Central memory CD8-positive, alpha-beta T cell (primary cell): ENCODE measurements at places on chromosomes 2 and 18.

GRCh38 chr2:120433816-120434290 is 87.9 kb downstream of the INHBB start:
- DNase-seq = no peak

DNA sequence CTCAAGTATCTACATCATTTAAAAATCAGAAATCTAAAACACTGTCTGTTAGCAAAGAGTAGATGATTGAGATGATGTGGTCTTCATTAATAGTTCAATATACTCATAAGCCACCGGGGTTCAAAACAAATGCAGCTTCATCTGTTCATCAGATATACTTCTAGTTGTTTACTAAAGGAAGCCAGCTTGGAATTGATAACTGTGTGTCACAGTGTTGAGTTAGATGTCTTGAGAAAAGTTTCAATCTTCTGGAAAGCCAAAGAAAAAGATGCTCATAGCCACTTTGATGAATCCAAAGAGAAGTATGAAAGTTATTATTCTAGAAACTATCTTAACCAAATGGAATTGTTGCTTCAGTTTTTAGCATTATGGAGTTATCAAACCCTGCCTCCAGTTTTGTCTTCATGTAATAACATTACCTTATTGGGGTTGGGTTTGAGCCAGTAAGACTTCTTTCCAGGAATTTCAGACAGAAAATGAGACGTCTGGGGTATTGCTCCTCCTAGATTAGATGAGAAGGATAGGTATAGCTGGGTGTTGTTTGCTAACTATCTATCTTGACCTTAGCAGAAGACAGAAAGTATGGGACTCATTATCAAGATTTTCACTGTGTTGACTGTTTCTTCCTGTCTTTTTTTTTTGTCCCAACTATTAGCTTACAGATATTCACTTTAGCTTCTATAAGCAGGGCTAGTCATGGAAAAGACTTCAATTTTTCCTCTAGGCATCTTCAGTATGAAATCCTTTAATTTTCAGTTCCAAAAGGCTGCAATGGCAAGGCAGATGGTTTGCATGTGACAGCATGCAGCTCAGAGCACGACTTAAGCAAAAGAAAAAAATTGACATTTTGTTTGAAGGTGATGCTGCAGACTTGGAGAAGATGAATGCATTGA is 66.5 kb downstream of the LNPK start:
- no peak for DNase-seq

GRCh38 chr2:239266779-239267287 is 134.0 kb downstream of the HDAC4 start:
- DNase-seq = no peak

DNA sequence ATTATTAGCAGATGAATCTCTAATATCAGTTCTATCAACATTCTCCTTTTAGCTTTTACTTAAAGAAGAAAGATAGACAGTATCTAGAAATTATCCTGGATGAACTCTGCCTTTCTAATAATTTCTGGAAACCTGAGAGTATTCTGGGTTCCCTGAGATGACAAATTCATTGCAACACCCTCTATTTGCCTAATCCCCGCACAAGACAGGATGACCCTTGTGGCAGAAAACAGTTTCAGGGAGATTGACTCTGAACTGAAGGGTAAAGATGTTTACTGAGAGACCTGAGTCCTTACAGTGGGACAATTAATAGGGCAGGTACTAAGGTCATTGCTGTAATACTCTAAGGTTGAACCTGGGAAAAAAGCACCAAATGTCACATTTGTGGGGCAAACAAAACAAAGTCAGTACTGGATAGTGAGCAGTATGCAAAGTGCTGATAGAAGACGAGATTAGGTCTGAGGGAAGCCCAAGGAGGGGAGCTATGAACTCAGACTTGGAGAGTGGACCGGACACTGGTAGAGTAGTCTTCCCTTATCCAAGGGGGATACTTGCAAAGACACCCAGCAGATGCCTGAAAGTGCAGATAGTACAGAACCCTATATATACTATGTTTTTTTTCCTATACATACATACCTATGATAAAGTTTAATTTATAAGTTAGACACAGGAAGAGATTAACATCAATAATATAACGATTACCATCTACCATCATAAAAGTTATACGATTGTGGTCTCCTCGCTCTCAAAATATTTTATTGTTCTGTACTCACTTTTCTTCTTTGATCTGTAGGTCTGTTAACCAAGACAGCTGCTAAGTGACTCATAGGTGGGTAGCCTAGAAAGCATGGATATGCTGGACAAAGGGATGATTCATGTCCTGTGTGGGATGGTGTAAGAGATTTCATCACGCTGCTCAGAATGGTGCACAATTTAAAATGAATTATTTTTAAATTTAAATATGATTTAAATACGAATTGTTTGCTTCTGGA is 148.3 kb upstream of the KLHL14 start:
- DNase-seq = no peak

DNA sequence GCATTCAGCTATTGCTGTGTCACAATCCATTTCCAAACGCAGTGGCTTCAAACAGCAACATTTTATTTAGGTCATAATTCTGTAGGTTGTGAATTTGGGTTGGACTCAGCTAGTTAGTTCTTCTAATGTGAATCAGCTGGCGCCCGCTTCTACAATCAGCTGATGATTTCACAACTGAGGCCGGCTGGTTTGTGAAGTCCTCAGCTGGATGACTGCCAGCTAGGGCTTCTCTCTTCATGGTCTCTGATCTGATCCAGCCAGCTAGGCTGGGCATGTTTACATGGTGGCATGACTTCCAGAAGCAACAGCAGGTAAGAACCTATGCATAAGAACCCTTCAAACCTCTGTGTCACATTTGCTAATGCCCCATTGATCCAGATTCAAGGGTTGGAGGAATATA is 172.0 kb downstream of the SLC4A10 start:
- DNase-seq = no peak

- no peak for DNase-seq
Observed at GRCh38 chr18:9506046-9506792, 30.9 kb downstream of the RALBP1 start.

DNA sequence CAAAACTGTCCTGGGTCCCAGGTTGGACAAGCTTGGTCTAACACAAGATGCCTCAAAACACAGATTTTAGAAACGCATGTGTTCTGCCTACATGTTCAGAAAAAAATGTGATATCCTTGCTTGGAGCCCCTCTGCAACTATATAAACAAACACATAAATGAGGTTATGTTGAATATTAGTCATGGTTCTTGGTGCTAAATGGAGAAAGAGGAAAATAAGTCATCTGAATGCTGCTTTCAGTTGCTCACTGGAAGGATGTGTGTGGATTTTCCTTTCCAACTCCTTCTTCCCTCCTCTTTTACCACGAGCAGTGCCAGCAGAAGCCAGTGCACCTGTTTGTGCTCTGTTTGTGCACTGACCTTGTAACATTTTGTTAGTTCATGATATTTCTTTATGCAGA is 85.3 kb downstream of the PIEZO2 start:
- no peak for DNase-seq

GRCh38 chr18:35282353-35282752 is 7.7 kb downstream of the ZSCAN30 start:
- DNase-seq = no peak

DNA sequence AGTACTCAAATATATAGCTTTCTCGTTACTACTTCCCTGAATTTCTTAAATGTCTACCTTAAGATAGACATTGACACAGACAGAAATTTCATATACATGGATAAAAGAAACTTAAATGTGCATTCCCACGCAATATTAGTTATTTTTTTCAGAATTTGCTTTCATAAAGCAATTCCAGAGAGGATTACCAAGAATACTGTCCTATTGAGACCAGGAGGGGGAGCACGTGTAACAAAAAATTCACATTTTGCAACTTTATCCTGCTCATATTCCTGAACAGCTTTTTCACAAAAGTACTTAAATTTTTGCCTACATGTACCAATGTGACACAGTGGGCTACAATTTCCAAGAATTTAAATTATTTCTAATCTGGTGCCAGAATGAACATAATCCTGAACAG is 30.7 kb upstream of the ERCC3 start:
- no peak for DNase-seq

- DNase-seq = no peak
Observed at GRCh38 chr2:216117561-216118340, 8.6 kb downstream of the XRCC5 start.

DNA sequence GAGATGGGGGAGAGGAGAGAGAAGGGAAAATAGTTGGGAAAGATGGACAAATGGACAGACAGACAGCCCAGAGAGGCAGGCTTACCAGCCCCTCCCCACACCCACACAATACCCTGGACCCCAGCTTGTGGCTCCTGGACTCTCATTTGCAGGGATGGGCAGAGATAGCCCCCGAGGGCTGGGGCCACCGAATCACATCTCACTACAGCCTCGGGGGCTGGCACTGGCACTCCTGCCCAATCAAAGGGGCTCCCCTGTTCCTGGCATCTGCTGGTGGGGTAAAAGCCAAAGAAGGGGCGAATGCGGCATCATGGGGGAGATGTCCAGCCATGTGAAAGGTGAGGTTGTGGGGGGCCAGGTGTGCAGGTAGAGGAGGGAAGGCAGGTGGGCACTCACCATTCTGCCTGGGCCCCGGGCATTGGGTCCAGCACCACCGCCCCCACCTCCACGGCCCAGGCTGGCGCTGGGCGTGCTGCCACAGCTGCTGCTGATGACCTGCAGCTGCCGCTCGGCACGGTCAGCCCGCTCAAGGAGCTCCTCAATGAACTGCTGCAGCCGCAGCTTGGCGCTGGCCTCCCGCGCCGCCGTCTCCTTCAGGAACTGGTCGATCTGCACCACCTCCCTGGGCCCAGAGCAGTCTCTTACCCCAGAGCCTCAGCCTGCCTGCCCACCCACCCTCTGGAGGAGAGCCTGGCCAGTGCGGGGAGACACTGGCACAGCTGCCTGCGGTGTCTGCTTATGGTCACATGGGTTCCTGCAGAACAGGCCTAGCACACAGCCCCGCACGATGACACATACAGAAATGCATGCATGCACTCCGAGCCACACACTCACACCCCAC is 18.0 kb downstream of the FBXO41 start:
- no peak for DNase-seq

DNA sequence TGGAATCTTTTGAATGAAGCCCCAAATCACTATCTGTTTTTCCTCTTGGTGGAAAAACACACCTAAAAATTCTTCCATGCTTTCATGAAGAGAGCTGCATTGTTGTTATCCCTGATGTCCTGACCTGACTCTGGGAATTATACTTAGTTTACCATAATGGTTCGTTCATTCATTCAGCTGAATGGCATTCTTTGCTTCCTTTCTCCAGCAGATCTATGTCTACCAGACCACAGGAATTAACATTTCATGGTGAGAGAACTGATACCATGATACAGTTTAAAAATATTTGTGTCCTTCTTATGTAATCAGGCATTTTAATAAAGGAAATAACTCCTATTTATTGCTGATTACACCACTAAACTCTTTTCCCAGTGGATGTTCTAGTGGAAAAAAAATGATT is 11.1 kb upstream of the SLC4A10 start:
- DNase-seq = no peak

- no peak for DNase-seq
Observed at GRCh38 chr2:217742841-217743240, 260.0 kb downstream of the TNS1 start.

- no peak for DNase-seq
Observed at GRCh38 chr2:102444233-102444632, 21.3 kb downstream of the IL18RAP start.

DNA sequence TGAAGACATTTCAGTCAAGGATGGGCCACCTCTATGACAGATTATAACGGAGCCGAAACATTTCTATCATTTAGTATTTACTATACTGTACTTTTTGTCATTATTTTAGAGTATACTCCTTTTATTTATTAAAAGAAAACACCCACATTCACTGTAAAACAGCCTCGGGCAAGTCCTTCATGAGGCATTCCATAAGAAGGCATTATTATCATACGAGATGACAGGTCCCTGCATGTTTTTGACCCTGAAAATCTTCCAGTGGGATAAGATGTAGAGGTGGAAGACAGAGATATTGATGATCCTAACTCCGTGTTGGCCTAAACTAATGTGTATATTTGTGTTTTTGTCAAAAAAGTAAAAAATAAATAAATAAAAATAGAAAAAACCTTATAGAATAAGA is 245.0 kb downstream of the MTX2 start:
- no peak for DNase-seq

DNA sequence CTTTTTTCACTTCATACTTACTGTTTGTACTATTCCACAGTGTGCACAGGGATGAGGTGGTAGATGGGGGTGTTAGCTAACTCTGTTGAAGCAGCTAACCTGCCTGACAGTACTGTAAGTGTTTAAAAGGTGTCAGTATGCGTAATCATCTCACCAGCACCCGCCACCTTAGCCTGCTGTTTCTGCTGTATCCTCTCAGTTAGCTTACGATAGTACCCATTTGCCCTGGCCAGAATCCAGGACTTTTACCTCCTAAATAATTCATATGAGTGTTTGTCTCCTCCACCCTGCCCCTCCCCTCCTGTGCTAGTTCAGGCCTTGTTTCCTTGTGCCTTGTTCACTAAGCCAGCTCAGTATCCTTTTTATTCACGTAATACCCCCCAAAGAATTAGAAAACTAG is 34.2 kb downstream of the TRAPPC12 start:
- DNase-seq = no peak

DNA sequence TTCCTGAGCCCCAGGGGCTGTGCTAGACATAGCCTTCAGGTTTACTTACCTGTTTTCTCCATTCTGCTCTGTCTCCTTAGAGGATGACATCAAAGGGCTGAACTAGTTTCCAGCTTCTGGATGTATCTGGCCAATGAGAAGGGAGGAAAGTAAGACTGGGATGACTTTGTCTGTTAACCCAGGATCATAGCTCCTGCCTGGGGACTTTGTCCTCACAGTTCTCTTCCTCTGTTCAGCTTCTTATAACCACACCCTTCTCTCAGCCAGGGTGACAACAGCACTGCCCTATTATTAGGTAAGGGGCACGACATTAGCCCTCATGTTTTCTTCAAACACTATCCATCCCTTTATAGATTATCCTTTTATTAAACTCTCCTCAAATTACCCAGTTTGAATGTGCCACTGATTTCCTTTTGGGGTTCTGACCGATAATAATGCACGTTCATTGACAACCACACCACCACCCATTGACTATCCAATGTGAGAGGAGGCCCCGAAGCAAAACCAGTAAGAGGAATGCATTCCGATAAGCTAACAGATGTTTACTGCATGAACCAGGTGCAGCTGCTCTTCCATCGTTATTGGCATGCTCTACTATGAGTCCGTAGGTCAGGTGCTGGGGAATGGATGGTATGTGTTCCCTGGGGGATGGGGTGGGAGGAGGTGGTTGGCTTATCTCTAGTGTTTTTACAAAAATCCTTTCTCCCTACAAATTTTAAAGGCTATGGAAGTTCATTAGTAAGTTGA is 23.5 kb downstream of the TSN start:
- DNase-seq = no peak

DNA sequence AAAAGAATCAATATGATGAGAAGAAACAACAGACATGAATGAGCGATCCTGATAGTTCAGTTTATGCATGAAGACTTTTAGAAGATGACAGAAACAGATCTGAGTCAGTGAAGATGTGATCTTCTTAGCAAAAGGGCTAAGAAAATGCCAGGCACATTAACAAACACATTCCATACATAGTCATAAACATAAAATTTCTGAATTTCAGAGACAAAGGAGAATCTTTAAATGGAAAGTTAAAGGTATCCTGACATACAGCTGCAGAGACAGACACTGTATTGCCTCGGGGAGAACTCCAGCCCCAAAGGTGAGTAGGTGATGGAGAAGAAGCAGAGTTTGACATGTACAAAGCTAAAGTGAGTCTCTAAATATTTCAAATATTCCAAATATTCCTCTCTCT is 40.6 kb upstream of the FN1 start:
- DNase-seq = no peak
